ENCODE measurements at places on chromosomes 12 and 14. TPM values are rescaled to one million over a fixed set of nuclear protein-coding genes. Genes with fewer than 3 reads are reported as not detected.

Gene ZNF891
- polyA plus RNA-seq: 0.64 TPM

Gene DPY19L2
- polyA plus RNA-seq: 3.9 TPM

DNA sequence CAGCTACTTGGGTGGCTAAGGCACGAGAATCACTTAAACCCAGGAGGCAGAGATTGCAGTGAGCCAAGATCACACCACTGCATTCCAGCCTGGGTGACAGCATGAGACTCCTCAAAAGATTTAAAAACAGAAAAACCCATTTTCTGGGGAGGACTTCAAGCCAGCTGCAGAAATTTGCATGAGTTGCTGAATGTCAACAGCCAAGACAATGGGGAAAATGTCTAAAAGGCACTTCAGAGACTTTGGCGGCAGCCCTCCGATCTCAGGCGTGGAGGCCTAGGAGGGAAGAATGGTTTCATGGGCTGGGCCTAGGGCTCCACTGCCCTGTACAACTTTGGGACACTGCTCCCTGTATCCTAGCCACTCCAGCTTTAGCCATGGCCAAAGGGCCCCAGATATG, 177.8 kb upstream of the C14orf180 start:
- no peak for DNase-seq

GRCh38 chr14:24411443-24412389, 12.9 kb downstream of the NYNRIN start:
- DNase-seq: peak; percentile 74

Gene NEUROD4
- polyA plus RNA-seq: not detected

- DNase-seq: no peak
Observed at GRCh38 chr14:75077794-75078193, 8.4 kb downstream of the ZC2HC1C start.

DNA sequence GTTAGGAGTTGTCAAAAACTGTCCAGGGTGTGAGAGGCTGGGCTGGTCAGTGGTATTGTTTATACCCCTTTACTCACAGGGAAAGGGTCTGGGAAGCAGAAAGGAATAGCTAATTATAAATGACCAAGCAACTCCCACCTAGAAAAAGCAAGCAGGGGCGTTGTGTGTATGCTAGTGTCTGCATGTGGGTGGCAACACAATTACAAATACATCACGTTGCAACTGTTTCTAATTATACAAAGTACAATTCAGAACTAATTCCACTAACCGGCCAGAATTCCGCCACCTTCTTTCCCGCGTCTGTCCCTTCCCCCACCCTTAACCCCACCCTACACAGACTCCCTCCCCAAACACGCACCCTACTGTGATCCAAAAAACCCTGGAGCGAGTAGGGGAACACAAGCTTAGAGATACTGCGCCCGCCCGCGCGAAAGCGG, 2.2 kb downstream of the DPF3 start:
- no peak for DNase-seq

GRCh38 chr14:68630081-68630571, 162.7 kb downstream of the ZFP36L1 start:
- no peak for DNase-seq

DNA sequence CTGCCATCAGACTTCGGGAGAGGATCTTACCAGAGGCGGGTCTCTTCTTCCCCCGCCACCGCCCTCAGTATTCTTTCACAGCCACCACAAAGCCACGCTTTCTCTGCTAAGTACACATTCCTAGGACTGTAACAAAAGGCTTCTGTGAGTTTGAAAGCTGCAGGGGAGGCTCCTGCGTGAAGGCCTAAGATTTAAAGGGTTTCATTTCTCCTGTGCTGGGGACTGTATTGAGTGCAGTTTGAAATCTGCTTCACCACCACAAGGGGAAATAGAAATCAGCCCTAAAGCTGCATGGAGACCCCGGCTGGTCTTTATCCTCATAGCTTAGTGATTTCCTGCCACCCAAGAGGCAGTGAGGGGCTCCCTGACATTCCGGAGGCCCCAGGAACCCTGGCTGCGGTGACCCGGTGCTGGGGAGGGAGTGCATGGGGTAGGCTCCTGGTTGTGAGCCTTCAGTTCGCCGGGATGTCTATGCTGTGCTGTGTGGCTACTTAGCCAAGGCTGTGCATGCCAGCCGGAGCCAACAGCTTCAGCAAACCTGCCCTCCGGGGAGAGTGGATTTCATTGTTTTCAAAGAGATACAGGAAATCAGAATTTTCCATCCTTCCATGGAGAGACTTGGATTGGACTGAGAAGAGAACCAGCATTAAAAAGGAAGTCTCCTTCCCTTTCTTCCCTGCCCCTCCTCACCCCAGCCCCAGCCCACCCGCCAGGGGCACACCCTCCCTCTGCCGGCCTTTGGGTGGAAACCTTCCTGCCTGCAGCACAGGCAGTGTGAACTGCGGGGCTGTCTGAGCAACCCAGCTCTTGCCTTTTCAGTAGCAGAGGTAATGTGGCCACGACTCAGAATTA, 163.3 kb downstream of the ETV6 start:
- no peak for DNase-seq

DNA sequence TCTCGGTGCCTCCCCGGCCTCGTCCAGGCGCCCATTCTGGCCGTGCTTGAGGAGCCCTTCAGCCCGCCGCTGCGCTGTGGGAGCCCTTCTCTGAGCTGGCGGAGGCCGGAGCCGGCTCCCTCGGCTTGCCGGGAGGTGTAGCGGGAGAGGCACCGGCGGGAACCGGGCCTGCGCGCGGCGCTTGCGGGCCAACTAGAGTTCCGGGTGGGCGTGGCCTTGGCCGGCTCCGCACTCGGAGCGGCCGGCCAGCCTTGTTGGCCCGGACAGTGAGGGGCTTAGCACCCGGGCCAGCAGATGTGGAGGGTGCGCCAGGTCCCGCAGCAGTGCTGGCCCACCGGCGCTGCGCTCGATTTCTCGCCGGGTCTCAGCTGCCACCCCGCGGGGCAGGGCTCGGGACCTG, 168.7 kb upstream of the RPL10L start:
- DNase-seq: no peak

Gene ZNF140
- 9.9 TPM for polyA plus RNA-seq

DNA sequence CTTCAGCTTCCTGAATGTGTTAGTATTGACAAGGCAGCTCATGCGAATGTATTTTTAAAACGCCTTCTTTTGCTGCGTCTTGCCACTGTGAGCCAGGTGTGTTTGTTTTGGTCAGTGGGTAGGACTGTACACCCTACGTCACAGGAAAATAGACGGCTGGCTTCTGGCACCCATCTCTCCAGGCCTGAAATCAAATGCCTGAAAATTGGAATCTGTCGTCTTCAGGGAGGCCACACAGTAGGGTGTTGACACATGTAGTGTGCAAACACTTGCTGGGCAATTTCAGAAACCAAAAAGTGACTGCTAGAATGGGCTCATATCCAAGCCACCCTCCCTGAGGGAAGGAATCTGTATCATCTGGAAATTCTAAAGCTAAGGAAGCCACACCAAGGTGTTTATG, 209.3 kb downstream of the TTC8 start:
- no peak for DNase-seq

DNA sequence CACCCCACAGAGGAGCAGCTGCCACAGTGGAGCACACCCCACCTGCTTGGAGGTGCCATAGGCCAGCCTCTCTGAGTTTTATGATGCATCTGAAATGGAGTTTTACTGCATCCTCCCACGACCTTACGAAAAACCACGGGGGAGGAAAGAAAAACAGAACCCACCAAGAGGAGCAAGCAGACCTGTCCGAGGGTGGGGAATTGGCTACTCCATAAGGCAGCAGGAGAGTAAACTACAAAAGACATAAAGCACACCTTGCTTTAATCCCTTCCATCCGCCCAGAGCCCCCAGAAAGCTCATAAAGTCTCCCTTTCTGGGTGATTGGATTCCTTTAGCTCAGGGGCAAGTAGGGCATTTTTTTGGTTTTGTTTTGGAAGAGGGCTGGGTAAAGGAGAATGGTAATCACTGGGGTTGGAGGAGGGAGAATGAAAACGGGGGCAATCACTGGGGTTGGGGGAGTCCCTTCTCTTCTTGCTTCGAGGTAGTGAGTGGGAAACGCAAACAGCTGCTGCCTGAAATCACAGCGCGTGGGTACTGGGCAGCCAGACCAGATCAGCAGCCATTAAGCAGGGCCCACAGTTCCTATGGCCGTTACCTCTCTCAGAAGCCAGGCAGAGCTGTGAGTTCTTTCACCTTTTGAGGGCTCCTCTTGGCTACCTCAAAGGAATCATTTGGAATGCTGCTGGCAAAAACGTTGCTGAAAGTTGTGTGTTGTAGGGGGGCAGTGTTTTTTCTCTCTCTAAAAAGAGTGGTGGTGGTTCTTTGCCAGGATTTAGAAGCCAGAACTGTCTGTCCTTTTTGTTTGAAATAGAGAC, 433.6 kb downstream of the ZFP36L1 start:
- DNase-seq: no peak

Gene ACSM4
- not detected for polyA plus RNA-seq

GRCh38 chr14:20760950-20761349, 7.3 kb upstream of the EDDM3B start:
- DNase-seq: no peak

Gene LRP1
- 9.6 TPM for polyA plus RNA-seq

DNA sequence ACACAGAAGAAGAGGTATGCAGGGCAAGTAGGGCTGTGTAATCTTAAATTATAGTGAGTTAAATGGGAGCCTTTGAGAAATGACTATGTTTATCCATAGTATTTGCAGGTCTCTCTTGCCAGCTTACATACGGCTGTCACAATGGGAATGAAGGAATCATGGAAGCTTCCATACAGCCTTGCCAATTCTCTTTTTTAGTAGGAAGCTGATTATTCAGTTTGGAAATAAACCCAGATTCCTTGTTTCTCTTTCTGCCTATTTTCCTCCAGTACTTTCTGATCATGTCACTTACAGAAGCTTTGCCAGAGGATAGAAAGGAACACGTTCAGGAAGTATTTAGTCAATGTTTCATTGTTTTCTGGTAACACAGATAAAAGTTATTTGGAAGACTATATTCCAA, 217.4 kb upstream of the DIO2 start:
- DNase-seq: no peak

- DNase-seq: peak; percentile 17
Observed at GRCh38 chr14:88825078-88825458, 617 bp downstream of the TTC8 start.

DNA sequence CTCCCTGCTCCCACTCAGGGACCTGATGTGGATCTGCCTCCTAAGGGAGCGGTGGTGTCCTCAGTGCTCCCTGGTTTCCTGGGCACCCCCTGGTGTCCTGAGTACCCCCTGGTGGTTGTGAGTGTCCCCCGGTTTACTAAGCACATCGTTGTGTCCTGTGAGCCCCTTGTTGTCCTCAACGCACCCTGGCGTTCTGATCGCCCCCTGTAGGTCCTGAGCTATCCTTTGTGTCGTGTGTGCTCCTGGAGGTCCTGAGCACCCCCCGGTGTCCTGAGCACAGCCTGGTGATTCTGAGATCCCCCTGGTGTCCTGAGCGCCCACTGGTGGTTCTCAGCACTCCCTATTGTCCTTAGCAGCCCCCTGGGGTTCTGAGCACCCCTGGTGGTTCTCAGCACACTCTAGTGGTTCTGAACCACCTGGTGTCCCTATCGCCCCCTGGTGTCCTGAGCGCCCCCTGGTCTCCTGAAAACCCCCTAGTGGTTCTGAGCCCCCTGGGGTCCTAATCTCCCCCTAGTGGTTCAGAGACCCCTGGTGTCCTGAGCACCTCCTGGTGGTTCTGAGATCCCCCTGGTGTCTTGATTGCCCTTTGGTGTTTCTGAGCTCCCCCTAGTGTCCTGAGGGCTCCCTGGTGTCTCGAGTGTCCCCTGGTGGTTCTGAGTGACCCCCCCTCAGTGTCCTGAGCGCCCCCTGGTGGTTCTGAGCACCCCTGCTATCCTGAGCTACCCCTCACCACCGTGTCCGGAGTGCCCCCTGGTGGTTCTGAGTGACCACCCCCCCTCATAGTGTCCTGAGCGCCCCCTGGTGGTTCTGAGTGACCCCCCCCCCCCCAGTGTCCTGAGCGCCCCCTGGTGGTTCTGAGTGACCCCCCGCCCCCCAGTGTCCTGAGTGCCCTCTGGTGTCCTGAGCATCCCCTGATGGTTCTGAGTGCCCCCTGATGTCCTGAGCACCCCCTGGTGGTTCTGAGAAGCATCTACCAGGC, 615.1 kb downstream of the TMEM121 start:
- no peak for DNase-seq

DNA sequence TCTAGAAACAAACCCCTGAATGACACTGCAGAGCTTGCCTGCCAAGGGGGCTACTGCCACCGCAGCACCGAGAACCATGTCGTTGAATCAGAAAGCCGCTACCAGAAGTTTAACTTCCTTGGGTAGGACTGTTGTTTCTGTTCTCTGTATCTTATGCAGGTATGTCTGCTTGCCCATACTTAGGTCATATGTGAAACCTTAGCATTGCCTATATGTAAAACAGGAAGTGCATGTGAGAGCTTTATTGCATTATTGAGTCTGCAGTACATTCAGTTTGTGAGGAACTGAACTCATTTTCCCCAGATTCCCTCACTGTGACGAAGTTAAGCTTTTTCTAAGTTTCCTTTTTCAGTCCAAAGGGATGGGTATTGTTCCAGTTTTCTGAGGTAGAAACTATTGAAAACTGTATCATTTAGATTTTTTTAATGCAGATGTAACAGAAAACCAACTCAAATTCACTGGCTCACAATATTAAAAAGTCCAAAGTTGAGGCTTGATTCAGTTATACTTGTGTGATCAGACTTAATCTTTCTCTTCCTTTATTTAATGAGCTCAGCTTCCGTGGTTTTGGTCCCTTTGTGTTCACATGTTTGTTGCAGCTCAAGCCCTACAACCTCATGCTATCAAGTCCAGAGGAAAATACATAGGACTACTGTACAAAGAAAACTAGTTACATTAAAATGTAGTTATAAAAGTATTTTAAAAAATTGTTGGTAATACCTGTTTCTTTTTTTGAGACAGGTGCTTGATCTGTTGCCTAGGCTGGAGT, 6.9 kb downstream of the FBXO34 start:
- no peak for DNase-seq

- no peak for DNase-seq
Observed at GRCh38 chr12:89208661-89209096, 143.6 kb downstream of the DUSP6 start.

Gene IPO8
- polyA plus RNA-seq: 32.7 TPM

DNA sequence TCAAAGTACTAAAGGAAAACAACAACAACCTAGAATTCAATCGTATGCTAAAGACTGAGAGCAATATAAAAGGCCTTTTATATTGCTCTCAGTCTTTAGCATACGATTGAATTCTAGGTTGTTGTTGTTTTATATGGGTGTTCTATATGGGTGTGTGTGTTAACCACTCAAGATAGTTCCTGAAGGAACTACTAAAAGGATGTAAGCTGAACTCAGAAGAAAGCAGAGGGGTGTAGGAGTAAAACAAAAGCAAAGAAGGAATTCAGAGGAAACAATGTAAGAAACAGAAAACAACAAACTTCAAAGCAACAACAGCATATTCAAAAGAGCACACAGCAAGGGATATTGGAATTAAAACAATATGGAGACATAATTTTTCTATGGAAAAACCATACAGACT, 5.4 kb downstream of the ZNF891 start:
- no peak for DNase-seq

Gene SAMD4A
- polyA plus RNA-seq: 8.0 TPM
